AG04450 (cell line): ENCODE measurements at places on chromosomes 3 and 15. TPM values are rescaled to one million over a fixed set of nuclear protein-coding genes. Genes with fewer than 3 reads are reported as not detected.

TMC3 gene
- polyA plus RNA-seq, result not detected in 2 replicates

GPR171 gene
- polyA plus RNA-seq, result not detected in 2 replicates

WWTR1 gene
- polyA plus RNA-seq, result 161 and 164 TPM in 2 replicates

COPS2 gene
- 84.6 and 135 TPM in 2 replicates for polyA plus RNA-seq

PRRT3 gene
- polyA plus RNA-seq, result 3.4 and 4.2 TPM in 2 replicates

SLC24A5 gene
- polyA plus RNA-seq, result 0.05 TPM in 1 of 2 replicates, not detected in the other

ARHGEF26 gene
- 0.56 and 0.98 TPM in 2 replicates for polyA plus RNA-seq

GPR87 gene
- not detected in 2 replicates for polyA plus RNA-seq

DNA sequence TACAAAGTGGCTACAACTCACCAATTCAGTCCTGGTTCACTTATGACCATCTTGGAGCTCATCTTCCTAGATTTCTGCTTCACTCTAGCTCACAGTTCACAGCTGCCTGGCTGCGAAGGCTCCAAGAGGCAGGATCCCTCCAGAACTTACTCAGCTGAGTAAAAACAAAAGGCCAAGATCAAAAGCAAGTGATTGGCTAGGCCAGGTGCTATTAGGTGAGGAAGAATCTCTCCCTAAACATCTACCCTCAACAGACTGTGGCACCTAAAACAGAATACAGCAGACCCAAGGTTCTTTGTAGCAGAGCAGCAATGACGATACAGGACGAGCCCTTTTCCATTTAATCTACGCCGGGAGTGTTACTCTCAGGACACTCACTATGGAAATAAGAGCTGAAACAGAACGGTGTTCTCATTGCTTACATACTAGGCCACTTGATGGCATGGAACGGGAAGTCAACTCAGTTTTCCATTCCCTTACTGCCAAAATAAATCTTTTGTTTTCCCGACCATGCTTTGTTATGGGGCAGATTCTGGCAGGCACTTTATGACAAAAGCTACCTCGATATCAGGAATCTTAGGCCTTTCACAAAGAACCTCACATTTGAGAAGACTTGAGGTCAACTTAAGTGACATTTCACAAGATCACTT lies 901 bp downstream of the ICE2 start:
- DNase-seq, result no peak

DNA sequence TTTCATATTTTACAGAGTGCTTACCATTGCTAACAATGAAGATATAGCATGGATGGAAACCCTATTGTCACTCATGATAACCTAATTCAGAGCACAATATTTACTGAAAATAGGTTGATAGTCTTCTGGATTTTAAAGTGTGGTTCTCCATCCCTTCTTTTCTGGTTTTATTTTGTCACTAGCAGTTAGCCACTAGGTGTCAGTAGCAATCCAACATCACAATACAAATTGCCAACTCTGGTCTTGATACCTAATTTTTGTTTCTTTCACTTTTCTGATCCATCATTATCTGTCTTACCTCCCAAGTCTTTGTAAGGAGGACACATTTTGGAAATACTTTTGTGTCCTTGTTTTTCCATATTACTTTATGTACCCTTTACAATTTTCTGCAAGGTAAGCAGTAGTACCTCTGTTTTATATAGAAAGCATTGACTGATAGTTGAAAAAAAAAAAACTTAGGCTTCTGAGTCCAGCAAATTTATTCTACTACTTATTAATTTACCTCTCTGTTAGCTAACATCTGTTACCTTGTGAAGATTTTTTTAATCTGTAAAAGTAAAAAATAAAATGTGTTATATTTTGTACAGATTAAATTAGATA lies 28.3 kb upstream of the CRYBG3 start:
- peak; percentile 20 for DNase-seq

DNA sequence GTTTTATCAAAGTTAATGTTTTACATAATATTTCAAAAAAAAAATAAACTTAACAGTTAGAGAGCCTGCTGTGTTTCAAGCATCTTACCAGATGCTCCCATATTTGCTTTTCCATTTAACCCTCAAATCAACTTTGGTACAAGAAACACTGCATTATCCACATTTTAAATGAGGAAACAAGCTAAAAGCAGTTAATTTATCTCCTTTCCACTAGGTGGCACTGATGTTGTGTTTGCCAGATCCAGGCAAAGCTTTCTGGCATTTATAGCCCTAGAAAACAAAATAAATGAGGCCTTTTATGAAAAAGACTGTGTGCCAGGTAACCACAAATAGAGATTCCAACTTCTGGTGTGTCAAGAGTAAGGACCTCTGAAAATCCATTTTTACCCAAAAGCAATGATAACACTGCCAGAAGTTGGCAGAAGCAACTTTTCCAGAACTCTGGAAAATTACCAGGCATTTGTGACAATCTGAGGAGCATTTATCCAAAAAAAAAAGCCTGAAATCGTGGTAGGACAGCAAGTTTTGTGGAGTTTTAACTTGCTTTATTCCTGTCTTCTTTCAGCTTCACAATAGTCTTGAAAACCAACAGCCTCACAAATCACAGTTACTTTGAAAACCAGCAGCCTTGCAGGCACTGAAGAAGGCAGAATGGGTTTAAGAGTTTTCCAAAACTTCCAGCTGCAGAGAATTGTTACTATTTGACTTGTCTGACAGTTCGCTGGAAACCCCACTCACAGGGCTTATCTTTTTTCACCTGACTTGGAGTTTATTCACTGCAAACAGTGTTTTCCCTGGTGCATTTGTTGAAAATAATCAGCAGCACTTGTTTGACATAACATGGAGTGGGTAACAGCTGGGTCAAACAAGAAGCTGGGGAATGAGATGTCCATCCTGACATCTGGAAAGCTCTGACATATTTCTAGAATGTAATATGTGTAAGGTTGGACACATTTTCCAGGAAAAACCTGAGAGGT lies 9.2 kb downstream of the FAM162A start:
- DNase-seq, result no peak

GRCh38 chr3:133910422-133910821 lies 14.7 kb upstream of the RAB6B start:
- DNase-seq, result no peak

DNA sequence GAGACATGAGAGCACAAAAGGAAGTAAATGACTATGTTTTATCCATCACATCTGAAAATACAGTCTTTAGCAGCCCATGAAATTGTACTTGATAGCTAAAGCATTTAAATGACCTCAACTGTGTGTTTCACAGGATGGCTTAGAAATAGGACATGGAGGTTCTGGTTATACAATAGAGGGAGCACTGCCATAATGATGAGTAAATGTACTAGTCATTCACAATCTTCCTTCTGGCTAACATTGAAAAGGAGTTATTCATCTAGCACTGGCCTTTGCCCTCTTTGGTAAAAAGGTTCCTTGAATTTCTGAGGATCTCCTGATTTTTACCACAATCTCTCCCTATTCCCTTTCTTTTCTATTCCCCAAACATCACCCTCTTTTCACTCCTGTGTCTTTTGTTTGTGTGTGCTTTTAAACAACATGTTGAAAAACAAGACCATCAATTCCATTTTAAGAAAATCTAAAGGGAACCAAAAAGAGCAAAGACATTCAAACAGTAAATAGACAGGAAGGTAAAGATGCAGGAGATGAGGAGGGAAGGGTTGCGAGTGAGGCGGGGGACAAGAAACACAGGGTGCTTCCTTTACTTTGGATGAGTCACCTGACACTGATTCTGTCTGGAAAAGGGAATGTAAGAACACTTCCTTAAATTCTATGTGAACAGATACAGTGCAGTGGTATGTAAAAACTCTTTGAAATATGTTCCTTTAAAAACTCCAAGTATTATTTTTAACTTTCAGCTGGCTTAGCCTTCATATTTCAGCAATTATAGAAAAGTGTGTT lies 619.0 kb downstream of the MECOM start:
- peak; percentile 15 for DNase-seq

DNA sequence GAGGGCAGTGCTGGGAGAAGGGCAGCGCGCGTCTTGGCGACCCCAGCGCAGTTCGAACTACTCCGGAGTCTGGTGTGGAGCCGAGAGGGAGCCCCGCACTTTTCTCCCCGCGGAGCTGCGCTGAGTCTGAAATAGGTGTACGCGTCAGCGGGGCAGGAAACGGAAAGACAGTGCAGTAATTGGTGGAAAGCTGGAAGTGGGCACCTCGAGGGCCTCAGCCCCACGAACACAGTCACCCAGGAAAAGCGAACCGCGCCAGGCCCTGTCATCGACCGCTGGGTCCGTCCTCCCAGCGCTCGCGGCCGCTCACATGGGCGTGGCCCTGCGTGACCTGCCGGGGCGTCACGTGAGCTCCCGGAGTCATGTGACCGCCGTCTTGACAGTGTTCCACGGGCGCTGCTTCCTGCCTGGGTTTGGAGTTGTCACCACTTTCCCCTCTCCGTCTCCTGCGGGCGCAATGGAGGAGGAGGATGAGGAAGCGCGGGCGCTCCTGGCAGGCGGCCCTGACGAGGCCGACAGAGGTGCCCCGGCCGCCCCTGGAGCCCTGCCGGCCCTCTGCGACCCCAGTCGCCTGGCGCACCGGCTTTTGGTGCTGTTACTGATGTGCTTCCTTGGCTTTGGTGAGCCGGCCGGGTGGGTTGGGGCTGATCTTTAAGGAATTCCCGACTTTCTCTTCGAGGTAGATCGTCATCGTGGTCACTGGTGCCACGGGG lies at the start of gene MFSD1:
Gene MFSD1, plus strand, starts transcription at position 359 of the 713 bp plus-strand sequence. Its CDS starts 99 bp downstream, at position 458.
- peak; percentile 67 for DNase-seq

DNA sequence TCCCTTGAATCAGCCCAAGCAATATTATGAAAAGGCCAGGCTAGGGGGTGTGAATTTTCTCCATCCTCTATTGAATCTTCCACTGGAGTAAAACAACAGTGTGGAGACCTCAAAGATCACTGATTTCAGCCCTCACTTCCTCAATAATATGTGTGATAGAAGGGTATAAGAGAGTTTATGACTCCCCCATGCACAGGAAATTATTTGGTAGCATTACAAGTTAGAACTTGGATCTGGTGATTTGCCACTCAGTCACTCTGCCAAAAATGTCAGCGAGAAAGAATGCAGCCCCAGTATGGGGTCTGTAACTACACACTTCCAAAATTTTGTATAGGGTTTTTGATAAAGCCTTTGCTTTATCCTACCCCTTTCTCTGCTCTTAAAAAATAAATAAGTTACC lies 81.0 kb upstream of the KCNMB2 start:
- no peak for DNase-seq

DNA sequence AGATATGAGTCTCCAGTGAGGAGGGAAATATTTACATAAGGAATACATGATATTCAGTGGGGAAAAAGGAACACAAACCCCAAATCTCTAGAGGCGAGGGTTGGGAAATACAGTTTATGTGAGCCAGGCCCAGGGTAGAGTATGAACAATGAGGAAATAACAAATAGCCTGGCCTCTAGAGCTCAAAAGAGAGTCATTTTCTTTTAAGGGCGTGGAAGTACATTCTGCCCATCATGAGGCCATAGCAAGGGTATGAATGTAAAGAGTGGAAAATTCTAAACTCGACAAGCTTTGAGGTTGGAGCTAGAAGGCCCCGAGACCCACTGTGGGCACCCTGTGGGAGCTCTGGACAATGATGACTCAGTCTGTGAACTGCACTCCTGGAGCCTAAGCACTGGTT lies 27.8 kb upstream of the IGF2BP2 start:
- no peak for DNase-seq

DNA sequence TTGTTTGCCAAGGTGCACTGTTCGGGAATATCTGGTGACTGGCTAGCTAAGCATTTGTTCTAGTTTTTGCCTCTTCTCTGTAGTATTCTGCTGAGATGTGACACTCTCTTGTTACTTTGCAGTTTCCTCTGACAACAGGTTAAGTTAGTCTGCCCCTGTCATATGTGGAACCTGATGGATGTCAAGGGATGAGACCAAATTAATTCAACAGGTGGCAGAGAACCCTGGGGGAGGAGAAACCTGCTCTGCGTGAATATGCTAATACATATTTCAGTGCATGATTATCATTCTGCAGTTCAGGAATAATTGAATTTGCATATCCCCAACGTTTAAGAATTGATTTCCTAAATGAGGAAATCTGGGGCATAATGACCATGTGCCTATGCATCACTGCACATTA lies 777.3 kb downstream of the PDCD6IP start:
- no peak for DNase-seq

GRCh38 chr3:98764472-98764884 lies 1.3 kb downstream of the ST3GAL6 start:
- DNase-seq, result no peak

DNA sequence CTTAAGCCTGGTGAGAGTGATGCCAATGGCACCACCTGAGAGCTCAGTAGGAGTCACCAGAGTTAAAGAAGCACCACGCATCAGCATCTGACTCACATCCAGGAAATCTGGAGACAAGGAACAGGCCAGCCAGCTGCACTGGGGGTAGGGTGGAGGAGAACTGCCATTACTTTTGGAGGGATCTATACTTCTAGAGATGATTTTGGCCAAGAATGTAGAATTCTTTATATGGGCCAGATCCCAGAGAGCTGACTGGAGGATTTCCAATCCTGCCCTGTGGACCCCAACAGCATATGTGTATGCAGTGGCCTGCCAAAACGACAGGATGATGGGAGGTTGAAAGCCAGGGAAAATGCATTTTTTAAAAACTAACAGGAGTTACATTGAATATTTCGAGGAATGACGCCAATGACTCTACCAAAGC lies 29.8 kb downstream of the CCR3 start:
- no peak for DNase-seq

DNA sequence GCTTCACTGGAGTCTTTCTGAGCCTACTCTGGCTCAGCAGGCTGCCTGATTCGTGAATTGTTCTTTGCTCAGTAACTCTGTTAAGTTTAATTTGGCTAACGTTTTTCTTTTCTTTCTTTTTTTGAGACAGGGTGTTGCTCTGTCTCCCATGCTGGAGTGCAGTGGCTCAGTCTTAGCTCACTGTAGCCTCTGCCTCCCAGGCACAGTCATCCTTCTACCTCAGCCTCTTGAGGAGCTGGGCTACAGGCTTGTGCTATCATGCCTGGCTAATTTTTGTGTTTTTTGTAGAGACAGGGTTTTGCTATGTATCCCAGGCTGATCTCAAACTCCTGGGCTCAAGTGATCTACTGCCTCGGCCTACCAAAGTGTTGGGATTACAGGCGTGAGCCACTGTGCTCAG lies 165.0 kb downstream of the PEX5L start:
- no peak for DNase-seq

- no peak for DNase-seq
Measured at GRCh38 chr15:98767692-98768091, 119.4 kb downstream of the IGF1R start.

- DNase-seq, result no peak
Measured at GRCh38 chr3:151675858-151676615, 57.7 kb upstream of the AADACL2 start.

DNA sequence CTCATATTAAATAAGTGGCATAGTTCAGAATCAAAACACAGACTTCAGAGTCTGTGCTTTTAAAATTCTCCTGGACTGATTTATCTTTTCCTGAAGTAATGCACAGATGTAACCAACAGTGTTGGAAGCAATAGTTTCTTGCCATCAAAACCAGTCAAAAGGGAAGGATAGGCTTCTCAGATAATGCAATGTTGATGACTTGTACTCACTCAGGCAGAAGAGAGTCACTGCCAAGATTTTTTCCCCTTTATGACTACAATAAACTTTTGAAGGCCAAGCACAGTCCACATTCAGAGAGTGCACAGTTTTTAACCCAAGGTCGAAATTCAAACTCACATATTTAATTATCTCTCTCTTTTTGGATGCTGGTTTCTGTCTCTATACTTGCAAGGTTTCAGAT lies 305.0 kb upstream of the SGO1 start:
- DNase-seq, result no peak

GRCh38 chr3:189457631-189458412 lies 173.4 kb upstream of the TP63 start:
- DNase-seq, result no peak

GRCh38 chr3:19348500-19348899 lies 200.2 kb downstream of the KCNH8 start:
- DNase-seq, result no peak
